NCI-H1048 (cell line): ENCODE measurements at places on chromosomes 16 and 17.

DNA sequence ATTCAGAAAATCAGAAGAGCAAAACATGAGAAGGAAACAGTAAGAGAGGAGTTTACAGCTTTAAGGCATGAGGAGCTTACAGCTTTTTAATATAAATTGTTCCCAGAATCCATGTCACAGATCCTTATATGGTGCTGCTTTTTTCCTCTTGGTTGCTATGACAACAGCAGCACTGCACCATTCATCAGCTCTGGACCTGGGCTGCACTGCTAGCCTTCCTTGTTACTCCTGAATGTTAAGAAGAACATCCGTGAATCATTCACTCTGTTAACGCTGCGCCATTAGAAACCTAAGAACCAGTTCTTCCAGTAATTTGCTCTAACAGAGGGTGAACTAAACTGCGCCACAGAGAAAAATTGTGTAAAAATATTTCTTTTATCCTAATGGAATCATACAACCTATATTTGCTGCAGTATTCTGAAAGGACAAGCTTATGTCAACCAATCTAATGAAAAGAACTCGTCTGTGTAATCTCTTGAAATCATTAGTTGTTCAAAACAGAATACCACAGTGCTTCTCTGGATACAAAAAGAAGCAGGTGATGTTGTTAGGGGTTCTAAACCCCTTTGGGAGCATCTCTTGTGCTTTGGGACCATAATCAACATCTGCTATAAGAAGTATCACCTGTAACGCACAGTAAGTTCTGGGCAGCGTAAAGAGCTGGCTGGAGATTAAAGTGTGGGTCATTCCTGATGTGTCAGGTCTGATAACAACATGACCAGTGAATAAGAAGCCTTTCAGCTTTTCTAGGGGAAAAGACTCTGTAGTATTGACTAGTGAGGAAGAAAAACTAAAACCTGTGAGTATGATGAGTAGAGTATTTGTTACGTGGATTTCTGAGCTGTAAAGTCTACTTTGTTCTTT, 151.2 kb downstream of the TANC2 start:
- no peak for DNase-seq

DNA sequence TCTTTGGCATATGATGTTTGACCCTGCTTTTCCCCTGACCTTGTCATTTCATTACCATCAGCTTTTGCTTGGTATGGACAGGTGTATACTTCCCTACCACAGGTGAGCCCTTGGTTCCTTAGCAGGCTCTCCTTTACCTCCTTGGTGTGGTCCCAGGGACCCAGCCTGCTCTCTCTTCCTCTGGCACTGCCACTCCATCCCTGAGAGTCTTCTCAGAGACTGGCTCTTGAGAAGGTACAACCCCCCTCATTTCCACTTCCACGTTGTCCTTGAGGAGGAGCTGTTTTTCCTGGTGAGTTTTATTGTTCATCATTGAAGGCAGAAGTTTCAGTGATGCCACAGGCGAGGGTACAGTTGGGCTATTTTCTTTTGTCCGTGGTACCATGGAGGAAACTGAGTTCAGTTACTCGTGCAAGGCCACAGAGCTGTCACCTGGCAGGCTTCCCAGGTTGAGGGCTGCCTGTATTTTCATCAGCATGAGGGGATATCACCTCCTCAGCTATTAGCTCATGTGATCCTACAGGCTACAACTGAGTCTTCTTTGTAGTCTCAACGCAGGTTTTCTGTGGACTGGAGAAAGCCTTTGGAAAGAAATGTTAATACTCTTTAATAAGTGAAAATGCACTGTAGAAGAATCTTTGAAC, 52.3 kb downstream of the MSI2 start:
- DNase-seq, result no peak

DNA sequence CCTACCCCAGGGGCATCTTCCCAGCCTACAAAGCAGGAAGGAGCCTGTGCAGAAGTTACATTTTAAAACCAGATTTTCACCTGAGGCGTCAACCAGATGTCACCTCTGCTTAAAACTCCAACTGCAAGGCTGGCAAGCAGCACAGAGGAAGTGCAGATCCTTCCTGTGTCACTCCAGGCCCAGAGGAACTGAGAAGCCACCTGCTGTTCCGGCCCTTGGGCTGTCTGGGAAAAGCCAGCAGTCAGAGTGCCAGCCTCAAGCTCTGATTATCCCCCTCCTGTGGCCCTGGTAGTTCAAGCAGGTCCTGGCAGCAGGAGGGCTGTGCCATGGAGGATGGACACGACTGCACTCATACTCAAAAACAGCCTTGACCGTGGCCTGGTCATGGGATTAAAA, 10.2 kb downstream of the POLR2C start:
- no peak for DNase-seq

GRCh38 chr16:3282103-3282729, 1.1 kb upstream of the ZNF263 start:
- no peak for DNase-seq

DNA sequence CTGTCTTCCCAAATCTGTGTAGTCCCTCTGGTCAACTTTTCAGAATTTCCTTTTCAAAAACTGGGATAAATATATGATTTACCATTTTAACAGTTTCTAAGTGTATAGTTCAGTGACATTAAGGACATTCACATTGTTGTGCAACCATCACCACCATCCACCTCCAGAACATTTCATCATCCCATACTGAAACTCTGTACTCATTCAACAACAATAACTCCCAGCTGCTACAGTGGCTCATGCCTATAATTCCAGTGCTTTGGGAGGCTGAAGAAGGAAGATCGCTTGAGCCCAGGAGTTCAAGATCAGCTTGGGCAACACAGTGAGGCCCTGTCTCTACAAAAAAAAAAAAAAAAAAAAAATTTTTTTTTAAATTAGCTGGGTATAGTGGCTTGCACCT, 131.0 kb downstream of the AATF start:
- DNase-seq, result no peak

DNA sequence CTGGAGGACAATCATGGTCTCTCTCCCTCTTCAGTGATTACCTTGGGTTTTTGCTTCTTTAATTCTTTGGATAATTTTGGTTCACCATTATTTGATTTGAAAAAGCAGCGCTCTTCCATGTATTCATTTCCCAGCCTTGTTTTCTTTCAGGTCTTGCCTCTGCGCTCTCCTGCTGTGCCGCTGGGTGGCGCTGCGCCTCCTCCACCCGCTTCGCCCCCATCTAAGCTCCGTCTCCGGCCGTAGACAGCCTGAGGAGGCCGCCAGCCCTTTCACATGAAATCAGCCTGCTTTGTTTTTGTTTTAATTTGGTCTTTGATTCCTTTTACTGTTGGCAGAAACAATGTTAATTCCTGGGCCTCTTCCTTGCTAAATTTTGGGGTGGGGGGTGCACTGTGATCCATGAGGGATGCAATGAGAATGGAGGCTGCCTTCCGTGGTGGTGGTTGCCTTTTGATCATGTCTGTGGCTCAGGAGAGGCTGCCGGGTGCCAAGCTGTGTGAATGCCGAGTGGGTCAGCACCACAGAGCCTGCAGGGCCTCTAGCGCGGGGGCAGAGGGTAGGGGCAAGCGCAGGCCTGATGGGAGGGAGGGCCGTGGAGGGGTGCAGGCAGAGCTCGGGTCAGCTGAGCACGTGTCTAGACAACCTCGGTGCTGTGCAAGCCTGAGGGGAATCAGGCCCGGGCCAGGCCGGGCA, 64.1 kb downstream of the PLD6 start:
- DNase-seq, result no peak

DNA sequence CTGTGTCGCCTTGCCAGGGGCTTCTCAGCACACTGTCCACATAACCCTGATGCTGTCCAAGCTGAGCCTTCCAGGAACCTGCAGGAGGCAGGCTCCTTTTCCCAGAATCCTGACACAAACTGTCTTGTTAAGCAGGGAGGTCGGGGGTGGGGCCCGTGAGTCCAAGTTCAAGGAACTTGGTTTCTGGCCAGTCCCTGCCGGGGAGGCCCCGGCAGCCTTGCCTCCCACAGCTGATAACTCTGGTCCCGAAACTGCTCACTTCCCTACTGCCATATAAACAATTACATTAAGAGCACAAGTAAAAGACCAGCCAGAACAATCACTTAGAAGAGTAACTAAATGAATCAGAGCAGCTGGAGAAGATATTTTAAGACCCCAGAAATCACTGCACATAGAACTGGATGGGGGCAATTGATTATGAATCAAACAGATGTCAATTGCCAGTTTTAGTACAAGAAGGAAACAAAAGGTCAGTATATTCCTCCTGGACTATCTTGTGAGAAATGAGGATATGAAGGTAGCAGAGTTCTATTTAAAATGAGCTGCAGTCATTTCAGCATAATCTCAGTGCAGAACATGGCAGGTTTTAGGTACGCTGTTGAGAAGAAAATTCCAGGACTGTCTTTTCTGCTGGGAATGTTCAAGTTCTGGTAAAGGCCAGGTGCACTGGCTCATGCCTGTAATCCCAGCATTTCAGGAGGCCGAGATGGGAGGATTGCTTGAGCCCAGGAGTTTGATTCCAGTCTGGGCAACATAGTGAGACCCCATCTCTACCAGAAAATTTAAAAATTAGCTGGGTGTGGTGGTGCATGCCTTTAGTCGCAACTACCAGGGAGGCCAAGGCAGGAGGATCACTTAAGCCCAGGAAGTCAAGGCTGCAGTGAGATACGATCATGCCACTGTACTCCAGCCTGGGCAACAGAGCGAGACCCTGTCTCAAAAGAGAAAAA, 169.8 kb downstream of the PITPNC1 start:
- DNase-seq, result no peak

GRCh38 chr16:77613095-77613494, 109.2 kb upstream of the NUDT7 start:
- no peak for DNase-seq

GRCh38 chr17:2796164-2797125, at the start of gene RAP1GAP2:
TSS of gene RAP1GAP2 (plus strand) at chr17:2796438. CDS start at chr17:2796528, 90 bp downstream.
- DNase-seq, result no peak

- DNase-seq, result no peak
Observed at GRCh38 chr17:19753051-19753509, 5.0 kb upstream of the ALDH3A1 start.

- no peak for DNase-seq
Observed at GRCh38 chr17:81230043-81230820, 7.5 kb upstream of the CEP131 start.

- no peak for DNase-seq
Observed at GRCh38 chr17:48579760-48580554, 1.8 kb upstream of the HOXB4 start.

DNA sequence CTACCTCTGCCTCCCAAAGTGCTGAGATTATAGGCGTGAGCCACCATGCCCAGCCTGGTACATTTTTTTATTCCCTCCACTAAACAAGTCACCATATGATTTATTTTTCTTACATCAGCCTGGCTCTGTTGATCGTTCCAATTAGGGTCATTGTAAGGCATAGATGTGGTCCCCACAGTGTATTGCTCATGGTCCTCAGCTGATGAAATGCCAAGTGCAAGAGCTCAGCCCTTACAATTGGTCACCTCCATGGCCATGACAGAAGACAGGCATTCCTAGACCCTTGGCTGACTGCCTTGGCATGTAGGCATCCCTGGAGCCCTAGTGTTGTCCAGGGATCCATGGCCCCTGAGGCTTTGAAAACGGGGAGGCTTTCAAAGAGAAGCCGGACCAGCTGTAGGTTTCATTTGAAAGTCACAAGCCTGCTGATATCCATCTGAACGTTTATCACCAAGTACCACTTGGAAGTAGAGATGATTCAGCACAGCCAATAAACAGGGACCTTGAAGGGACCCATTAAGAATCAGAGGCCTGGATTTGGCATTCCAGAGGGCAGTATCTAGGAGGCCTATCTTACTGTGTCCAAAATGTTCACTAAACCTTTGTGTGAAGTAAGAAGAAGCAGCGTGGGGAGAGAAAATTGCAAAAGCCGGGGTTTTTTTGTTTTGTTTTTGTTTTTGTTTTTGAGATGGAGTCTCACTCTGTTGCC, 20.6 kb upstream of the PRKCA start:
- no peak for DNase-seq
